Iris pigment epithelial cell (primary cell): ENCODE measurements at places on chromosomes 5 and 9.

DNA sequence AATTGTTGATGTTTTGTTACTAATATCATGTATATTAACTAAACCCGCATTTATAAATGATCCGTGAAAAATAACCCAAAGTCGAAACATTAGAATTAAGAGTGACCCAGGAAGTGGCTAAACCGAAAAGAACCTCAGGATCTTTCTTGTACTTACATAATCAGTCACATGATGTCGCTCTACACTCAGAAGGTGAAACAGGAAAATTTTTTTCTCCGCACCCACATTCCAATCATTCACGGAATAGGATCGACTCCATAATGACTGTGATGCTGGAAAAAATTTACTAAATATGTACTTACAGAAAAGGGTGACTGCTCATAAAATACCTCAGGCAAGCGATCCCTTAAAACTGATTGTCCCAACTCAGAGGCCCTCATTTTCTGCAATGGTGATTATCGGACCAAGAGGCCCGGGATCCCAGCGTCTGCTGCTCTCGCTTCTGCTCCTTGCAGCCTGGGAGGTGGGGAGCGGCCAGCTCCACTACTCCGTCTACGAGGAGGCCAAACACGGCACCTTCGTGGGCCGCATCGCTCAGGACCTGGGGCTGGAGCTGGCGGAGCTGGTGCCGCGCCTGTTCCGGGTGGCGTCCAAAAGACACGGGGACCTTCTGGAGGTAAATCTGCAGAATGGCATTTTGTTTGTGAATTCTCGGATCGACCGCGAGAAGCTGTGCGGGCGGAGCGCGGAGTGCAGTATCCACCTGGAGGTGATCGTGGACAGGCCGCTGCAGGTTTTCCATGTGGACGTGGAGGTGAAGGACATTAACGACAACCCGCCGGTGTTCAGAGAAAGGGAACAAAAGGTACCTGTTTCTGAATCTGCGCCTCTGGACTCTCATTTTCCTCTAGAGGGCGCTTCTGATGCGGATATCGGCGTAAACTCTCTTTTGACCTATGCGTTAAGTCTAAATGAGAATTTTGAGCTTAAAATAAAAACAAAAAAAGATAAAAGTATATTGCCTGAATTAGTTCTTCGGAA lies at the start of gene PCDHA12:
Gene PCDHA12, plus strand, starts transcription at position 224 of the 981 bp plus-strand sequence. Its CDS starts 165 bp downstream, at position 389.
- no peak for DNase-seq

GRCh38 chr9:107487521-107488374 lies 1.8 kb downstream of the KLF4 start:
- DNase-seq = peak; percentile 35

DNA sequence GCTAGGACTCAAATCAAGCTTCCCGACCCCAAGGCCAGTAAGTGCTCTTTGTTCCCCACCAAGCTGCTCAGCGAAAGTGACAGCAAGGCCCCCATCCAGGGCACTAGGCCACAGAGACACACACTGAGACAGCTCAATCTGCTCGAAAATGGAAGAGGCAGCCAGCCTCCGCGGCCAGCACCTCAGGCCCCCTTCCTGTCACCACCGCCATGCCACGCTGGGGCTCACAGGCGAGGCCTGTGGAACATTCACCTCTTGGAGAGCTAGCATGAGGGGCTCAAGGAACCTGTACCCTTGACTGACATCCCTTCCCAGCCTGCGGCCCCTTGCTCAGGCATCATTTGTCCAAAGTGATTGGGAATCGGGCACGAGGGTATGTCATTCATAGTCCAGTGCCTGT lies 71.4 kb downstream of the PAX5 start:
- no peak for DNase-seq

DNA sequence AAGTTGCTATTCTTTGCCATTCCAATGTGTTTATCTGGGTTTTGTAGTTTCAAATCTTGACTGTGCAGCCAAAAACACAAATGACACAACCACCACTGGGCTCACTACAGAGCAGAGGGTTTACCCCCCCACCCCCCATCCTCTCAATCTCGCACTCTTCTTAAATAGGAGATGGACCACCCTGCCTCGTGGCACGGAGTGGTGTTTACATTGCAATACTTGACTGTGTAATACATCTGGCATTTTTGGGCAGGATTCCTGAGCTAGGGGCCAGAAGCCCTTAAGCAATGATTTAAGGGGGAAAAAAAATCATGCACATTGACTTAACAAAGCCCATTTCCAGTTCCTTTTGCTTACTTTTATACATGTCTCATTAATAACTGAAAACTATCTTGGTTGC lies 19.0 kb downstream of the PTCH1 start:
- DNase-seq = peak; percentile 47

- DNase-seq = no peak
Measured at GRCh38 chr5:157486221-157486681, 26.2 kb downstream of the NIPAL4 start.

GRCh38 chr5:130023604-130024003 lies 119.3 kb downstream of the CHSY3 start:
- DNase-seq = no peak

DNA sequence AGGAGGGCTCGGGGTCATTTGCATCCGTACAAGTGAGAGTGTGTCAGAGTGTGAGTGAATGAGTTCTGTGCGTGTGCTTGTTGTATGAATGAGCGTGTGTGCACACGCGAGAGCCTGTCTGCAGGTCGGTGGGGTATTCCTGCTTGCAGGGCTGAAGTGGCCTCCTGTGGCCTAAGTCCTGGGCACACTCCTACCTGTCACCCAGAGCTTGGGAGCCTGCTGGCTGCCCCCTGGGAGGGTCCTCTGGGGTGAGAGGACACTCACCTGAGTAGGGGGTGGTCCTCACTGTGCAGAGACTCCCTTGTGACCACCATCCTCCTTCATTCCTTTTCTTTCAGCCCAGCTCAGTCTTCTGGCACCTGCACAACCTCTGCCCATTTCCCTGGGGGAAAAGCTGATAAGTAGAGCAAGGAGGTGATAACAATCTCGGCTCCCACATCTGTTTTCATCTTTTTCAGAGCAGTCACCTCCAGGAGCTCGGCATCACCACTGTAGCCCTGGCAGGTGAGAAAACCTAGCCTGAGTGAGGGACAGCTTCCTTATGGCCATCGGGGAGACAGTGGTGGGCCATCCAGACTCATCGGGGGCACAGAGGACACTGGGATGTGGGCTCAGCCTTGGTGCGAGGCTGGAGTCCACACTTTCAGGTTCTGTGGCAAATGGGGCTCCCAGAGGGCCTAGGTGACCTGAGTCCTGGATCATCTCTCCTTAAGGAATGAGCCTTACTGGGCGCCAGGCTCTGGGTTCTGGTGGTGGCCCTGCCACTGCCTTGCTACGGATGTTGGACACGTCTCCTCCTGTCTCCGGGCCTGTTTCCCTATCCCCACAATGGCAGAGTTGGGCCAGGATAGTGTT lies 38.7 kb upstream of the SYNPO start:
- DNase-seq = no peak

DNA sequence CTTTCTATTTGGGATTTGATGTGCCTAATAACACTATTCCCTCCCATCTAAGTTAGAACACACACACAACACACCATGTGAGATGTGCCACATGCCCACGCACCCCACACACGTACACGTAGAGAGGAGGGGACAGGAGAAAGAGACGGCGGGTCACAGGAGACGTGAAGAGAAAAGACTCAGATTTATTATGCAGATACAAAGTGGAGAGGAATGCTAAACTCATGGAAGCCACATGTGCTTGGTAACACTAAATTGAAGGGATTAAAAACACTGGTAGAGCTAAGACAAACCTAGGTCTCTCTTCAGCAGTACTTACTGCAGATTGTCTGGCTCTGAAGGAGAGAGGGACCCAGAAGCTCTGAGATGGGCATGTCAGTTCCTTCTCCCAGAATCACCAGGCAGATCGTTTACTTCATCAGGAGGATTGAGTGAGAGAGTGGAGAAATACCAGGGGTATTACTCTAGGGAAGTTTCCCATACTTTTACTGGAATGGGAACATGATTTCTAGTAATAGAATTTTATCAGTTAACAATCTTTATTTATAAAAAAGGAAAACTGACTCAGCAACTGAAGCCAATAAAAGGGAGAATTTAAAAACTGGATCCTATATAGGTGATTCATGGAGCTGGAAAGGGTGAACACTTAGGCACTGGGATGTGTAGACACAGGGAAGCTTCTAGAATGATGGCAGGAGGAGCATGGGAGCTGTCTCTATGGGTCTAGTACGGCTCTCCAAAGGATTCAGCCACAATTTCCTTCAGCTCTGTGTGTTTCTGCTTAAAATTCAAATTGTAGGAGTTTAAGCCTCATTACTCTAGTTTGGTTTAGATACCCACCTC lies 139.4 kb downstream of the MACIR start:
- no peak for DNase-seq

DNA sequence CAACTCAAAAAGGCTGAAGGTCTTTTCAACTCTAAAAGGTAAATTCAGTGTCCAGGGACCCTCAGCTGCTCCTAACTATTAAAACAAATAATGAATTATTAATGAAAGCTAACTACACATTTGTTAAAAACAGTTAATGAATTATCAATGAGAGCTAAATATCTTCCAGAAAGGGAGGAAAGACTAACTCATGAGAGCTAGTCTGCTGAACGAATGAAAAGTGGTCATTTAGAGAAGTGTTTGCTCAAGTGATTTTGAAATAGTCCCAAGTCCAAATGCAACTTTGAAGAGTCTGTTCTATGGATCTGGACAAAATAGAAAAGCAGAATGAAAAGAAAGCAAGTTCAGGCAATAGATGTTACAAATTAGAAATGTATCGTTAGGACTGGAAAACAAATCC lies 133.9 kb upstream of the SPEF2 start:
- DNase-seq = no peak
